ENCODE measurements at places on chromosomes 4 and X. TPM values are rescaled to one million over a fixed set of nuclear protein-coding genes. Genes with fewer than 3 reads are reported as not detected.
A peak's percentile ranks its signal among the peaks of the same experiment; 100 is the strongest.

The PDLIM3 gene
- total RNA-seq = 6.0 TPM

The DGKK gene
- total RNA-seq = not detected

DNA sequence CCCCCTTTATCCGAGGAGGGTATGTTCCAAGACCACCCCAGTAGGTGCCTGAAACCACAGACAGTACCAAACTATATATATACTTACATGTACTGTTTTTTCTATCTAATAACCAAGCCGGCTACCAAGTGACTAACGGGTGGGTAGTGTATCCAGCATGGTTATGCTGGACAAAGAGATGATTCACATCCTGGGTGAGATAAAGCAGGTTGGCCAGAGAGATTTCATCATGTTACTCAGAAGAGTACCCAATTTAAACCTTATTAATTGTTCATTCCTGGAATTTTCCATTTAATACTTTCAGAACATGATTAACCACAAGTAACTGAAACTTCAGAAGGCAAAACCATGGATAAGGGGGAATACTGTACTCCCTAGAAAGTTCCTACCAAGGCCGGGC lies 46.5 kb downstream of the RFC1 start:
- DNase-seq = peak; percentile 95

DNA sequence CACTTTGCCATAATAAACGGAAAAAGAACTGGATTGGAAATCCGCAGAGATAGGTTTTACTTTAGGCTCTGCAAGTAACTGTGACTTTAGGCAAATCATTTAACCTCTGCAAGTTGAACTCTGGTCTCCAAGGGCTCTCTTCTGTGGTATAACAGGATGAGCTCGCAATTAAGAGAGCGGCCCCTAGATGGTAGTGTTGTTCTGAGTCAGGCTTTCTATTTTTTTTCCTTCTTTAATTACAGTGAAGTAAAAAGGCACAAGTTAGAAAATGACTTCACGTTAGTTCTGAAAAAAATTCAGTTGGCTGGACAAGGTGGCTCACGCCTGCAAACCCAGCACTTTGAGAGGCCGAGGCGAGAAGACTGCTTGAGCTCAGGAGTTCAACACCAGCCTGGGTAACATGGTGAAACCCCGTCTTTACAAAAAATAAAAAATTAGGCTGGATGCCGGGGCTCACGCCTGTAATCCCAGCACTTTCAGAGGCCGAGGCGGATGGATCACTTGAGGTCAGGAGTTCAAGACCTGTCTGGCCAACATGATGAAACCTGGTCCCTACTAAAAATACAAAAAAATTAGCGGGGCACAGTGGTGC lies 18.0 kb downstream of the RPS3A start:
- peak; percentile 65 for DNase-seq

GRCh38 chr4:176367771-176368465 lies 48.2 kb downstream of the SPCS3 start:
- no peak for DNase-seq

GRCh38 chr4:84814094-84814750 lies 152.3 kb downstream of the WDFY3 start:
- peak; percentile 79 for DNase-seq

- no peak for DNase-seq
Observed at GRCh38 chr4:153259661-153260060, 55.4 kb downstream of the TRIM2 start.

DNA sequence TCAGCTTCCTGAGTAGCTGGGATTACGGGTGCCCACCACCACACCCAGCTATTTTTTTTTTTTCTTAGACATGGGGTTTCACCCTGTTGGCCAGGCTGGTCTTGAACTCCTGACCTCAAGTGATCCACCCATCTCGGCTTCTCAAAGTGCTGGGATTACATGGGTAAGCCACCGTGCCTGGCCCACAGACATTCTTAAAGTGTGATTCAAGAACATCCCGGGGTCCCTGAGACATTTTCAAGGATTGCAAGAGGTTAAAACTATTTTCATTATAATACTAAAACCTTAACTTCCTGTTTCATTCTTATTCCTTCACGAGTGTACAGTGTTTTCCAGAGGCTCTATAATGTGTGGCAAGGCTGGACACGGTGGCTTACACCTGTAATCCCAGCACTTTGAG lies 318.7 kb downstream of the CAMK2D start:
- peak; percentile 21 for DNase-seq

DNA sequence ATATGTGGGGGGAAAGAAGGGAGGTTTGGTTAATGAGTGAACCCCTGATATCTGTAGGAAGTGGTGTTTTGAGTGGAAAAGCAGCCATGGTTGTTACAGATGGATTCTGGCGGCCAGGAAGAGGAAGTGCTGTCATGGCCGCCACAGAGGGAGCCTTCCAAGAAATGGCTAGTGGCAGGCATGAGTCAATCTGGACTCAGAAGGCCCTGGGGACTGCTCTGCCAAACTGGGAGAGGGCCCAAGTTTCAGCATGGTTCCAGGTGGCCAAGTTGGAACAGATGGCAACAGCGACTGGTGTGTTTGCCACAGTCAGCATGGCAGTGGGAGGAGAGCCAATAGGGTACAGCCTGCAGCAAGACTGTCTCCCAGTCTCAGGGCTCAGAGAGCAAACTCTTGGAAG lies 32.5 kb downstream of the ETDB start:
- no peak for DNase-seq
